Inflammatory macrophage treated with lipopolysaccharide for 1 hour (primary cell): ENCODE measurements at places on chromosomes 11 and 22.

- no peak for DNase-seq
Measured at GRCh38 chr11:117265745-117266144, 25.4 kb upstream of the BACE1-AS start.

DNA sequence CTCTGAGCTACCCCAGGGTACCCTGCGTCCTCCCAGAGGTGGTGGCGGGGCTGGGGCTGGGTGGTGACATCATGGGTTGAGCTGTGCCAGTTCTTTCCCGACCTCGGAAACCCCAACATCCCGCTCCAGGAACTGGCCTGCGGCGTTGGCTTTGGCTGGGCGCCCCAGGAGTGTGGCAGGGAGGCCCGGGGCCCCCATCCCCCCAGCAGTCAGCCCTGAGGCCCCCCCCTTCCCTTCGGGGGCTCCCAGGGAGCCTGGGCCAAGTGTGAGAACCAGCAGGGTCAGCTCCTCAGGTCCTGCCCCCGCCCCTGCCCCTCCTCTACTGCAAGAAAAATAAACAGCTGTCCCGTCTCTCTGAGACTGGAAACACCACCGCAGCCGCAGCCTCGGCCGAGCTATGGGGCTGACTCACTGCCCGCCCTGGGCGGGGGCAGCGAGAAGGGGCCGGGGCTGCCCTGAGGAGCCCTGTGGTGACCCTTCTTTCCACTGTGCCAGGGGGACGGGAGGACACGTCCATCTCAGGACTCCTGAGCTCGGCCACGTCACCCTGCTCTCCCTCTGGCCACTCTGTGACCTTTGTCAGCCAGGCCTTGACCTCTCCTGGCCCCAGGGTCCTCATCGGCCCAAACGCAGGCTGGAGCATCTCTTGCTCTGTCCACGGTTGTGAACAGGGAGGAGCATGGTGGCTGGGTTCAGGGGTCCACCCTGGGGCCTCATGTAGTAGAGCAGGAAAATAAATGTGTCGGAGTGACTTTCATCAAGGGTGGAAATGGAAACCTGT is 73.4 kb downstream of the WNT7B start:
- no peak for DNase-seq

DNA sequence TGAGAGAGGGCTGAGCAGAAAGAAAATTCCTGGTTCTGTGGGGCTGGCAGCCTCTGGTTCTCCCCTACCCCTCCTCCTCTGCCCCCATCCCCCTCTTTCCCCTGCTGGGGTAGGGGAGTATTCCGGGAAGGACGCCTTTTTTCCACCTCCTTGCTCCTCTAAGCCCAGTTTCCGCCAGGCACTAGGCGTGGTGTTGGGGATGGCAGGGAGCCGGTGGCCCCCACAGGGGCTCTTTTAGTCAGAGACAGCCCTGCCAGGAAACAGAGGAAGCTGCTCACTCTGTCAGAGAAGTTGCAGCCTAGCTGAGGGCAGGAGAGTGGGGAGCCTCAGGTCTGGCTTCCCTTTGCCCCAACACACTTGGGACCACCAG is 15.6 kb upstream of the ARHGEF17 start:
- DNase-seq: no peak

- DNase-seq: no peak
Measured at GRCh38 chr11:126636911-126637794, 281.7 kb downstream of the ST3GAL4 start.

DNA sequence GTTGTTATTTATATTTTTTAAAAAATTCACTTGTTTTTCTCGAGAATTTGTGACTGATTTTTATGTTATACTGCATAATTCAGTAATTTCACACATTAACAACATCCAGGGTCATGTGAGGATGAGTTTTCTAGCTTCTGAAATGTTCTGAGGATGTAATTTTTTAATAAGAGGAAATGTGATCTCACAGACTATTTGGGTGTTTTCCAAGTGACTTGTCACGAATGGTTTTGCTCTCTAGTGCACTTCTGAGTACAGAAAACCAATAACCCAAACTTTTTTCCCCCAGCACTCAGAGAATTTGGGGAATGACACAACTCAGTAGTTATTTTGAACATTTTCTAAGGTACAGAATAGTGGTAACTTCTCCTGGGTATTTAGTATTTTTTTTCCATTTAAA is 821.1 kb upstream of the ARHGAP42 start:
- DNase-seq: peak; percentile 3

DNA sequence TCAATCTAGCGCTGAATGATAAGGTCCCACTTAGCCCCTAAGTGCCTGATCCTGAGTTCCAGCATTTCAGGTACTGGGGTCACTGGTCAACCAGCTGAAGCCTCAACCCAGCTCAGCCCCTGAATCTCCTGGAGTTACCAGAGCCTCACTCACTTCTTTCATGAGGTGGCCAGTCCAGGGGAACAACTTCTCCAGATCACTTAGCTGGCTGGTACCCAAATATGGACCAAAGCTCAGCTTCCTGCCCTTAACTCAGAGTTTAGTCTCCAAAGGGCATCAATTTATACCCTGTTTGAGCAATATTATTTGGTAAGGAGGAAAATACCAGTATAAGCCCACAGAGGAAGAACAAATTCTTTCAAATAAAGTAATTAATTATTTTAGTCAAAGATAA is 105.6 kb downstream of the SLC1A2 start:
- DNase-seq: no peak

- DNase-seq: peak; percentile 90
Measured at GRCh38 chr11:70326365-70326811, 55.9 kb downstream of the PPFIA1 start.
